Neuronal stem cell (in vitro differentiated cells): ENCODE measurements at places on chromosomes 13 and 19.
A peak's percentile ranks its signal among the peaks of the same experiment; 100 is the strongest.

DNA sequence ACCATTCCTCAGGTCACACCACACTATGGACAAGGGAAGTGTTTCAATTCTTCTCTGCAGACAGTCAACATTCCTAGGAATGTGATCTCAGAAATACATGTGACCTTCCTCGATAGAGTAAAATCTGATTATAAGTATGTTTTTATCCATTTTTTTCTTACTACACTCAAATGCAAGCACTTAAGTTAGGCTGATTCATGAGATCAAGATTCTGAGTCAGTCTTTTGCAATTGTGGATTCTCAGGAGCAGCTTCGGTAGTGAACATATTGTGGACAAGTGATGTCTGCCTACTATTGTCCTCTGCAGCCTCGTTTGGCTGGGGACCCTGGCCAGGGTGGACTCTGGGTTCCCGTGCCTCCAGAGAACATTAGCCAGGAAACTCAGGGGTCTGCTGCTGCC, 3.2 kb downstream of the SERPINE3 start:
- DNase-seq, result no peak

DNA sequence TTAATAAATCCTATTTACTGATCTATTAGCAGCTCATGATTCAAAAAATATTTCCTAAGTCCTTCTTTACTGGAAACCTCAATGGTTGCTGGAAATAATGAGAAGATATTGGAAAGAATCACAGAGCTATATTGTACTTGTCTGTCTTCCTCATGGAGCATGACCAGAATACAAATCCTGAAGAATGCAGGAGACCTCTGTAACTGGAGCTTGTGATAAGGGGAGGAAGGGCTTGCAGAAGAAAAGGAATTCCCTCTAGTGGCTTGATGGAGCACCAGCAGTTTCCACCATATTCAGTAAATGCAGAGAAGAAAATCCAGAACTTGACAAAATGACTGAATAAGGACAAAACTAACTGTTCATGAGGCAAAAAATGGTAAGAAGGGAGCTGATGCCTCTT, 1333.1 kb downstream of the EFNB2 start:
- peak; percentile 14 for DNase-seq

DNA sequence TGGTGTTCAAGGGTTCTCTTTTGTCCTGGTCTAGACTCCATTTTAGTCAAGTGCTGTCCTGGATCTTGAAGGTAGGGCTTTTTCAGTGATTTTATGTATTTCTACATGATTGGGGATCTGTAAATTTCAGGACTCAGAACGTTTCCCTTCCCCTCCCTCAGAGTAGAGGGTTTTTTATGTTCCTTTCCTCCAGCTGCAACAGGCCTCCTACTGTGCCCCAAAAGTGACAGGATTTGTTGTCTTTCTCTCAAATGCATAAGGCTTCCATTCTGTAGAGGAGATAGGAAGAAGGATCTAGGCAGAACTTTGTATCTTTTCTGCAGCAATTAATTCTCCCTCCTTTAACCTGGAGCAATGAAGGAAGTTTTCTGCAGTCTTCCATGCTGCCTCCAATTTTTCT, 251.3 kb downstream of the MAB21L1 start:
- peak; percentile 3 for DNase-seq

GRCh38 chr13:76696370-76696769, 189.8 kb downstream of the KCTD12 start:
- DNase-seq, result no peak

DNA sequence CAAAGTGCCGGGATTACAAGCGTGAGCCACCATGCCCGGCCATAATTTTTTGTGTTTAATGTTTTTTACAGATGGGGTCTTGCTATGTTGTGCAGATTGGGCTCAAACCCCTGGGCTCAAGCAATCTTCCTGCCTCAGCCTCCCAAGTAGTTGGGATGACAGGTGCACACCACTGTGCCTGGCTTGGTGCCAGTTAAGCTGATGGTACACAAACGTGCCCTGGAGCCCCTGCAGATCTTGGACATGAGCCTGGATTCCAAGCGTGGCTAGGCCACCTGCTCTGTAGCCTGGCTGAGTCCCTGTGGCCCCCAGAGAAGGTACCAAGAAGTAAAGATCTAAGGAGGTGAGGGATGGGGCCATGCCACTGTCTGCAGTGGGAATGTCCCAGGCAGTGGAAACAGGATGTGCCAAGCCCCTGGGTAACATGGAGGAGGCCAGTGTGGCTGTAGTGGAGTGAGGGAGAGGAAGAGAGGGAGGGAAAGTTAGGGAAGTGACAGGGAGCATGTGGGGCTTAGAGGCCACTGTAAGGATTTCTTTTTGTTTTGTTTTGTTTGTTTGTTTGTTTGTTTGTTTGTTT, 7.0 kb downstream of the PRODH2 start:
- no peak for DNase-seq

DNA sequence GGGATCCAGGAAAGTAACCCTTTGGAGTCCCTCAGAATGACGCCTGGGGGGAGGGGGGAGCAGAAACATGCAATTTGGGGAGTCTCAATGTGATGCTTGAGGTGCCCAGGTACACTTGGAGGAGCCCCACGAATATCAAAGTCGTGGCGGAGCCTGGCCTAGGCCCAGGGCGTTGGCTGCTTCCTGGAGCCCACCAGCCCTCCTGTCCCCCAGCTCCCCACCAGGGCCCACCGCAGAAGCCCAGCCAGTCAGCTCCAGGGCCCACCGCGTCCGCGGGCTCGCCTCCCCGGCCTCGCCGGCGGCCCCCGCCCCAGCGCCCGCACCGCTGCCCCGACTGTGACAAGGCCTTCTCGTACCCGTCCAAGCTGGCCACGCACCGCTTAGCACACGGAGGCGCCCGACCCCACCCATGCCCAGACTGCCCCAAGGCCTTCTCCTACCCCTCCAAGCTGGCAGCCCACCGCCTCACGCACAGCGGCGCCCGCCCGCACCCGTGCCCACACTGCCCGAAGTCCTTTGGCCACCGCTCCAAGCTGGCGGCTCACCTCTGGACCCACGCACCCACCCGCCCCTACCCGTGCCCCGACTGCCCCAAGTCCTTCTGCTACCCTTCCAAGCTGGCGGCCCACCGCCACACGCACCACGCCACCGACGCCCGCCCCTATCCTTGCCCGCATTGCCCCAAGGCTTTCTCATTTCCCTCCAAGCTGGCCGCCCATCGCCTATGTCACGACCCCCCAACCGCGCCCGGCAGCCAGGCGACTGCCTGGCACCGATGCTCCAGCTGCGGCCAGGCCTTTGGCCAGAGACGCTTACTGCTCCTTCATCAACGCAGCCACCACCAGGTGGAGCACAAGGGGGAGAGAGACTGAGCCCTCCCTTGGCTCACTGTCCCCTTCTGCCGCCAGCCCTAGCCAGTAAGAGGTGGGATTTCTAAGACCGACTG, 2.1 kb downstream of the ZNF575 start:
- peak; percentile 54 for DNase-seq

- DNase-seq, result no peak
Measured at GRCh38 chr19:1955171-1956121, 14.5 kb downstream of the CSNK1G2 start.

- DNase-seq, result no peak
Measured at GRCh38 chr19:28217022-28217421, 995.9 kb downstream of the UQCRFS1 start.

DNA sequence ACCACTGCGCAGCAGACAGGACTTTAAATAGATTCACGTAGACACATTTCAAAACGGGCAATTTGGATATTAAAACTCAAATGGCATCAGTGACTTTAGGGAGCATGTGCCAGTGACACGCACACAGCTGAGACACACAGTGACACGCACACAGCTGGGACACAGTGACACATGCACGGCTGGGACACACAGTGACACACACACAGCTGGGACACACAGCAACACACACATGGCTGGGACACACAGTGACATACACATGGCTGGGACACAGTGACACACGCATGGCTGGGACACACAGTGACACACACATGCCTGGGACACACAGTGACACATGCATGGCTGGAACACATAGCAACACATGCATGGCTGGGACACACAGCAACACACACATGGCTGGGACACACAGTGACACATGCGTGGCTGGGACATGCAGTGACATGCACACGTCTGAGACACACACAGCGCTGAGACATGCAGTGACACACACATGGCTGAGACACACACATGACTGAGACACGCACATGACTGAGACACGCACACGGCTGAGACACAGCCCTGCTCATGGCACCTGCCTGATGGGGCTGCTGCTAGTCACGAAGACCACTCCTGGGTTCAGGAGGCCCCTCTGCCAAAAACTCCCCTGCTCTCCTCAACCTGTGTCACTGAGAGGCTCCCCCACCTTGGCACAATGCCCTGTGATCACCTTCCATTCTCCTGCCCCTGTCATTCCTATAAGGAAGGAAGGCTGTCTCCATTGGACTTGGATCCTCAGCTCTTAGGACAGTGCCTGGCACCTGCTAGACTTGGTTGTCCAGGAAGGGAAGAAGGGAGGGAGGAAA, 52.5 kb downstream of the SOX1 start:
- no peak for DNase-seq

DNA sequence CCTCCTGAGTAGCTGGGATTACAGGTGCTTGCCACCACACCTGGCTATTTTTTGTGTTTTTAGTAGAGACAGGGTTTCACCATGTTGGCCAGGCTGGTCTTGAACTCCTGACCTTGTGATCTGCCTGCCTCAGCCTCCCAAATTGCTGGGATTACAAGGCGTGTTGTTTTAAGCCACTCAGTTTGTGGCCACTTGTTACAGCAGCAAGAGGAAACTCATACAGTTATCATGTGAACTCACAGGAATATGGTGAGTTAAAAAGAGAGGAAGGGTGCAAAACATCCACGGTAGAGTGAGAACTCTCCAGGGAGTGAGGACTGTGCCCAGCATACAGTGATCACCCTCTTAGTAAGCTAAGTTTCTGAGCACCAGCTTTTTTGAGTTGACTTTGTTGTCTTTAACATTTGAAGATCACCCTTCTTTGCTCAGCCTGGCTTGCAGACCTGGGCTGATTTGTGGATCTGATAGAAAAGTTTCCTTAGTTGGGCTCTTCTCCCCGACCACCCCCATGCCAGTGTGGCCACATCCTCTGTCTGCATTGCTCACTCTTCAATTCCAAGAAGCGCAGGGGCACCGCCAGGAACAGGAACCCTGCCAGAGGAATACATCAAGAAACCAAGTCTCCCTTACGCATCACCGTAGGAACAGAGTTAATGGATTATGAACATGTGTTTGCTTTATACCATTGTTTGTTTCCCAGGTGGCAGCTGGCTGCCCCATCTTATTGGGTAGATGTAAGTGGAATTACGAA, 16.0 kb downstream of the ALOX5AP start:
- DNase-seq, result no peak

DNA sequence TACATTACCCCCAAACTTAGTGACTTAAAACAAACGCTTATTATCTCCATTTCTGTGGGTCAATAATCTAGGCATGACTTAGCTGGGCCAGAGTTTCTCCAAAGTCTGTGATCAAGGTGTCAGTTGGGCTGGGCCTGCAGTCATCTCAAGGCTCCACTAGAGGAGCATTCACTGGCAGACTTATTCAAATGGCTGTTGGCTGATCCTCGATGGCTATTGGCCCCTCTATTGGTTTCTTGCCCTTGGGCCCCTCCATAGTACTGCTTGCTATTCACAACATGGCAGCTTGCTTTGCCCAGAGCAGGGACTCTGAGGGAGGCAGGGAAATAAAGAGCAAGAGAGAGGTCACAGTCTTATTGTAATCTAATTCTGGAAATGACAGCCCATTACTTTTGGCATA, 57.6 kb downstream of the RCBTB2 start:
- no peak for DNase-seq

- no peak for DNase-seq
Measured at GRCh38 chr13:70812481-70812880, 704.2 kb upstream of the KLHL1 start.

- DNase-seq, result no peak
Measured at GRCh38 chr19:11781295-11782057, 14.7 kb downstream of the ZNF441 start.

GRCh38 chr13:71722206-71722605, 144.8 kb downstream of the DACH1 start:
- DNase-seq, result no peak

DNA sequence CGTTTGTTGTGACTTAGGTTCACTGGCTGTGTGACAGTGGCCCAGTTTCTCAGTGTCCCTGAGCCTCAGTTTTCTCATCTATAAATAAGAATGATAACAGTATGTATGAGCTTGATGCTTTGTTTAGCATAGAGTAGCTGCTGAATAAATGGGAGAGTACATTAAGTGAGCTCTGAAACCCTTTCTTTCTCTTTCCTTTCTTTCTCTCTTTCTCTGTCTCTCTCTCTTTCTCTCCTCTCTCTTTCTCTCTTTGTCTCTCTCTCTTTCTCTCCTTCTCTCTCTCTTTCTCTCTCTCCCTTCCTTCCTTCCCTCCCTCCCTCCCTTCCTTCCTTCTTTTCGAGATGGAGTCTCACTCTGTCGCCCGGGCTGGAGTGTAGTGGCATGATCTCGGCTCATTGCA, 2.0 kb downstream of the KXD1 start:
- no peak for DNase-seq

- no peak for DNase-seq
Measured at GRCh38 chr19:18020212-18021085, 12.5 kb downstream of the ARRDC2 start.

- DNase-seq, result no peak
Measured at GRCh38 chr13:27012482-27013197, 159.0 kb downstream of the USP12 start.

GRCh38 chr13:44617648-44618047, 41.5 kb upstream of the TSC22D1 start:
- no peak for DNase-seq

- no peak for DNase-seq
Measured at GRCh38 chr13:74466020-74466419, 331.8 kb upstream of the KLF12 start.

DNA sequence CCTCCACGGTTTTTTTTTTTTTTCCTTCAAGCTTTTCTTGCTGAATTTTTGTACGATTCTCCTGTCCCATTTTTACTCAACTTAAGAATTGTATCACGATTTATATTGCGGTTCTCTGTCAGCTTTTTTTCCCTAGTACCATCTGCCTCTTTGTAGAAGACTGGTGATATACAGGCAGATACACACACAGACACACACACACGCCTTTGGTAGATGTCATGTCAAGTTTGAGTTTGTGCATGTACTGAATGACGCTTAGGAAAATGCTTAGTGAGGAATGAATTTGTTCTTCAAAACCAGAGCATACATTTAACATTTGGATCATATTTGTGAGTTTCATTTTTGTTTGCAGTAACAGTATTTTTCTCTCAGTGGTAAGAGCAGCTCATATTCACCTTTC, 82.0 kb upstream of the MBNL2 start:
- no peak for DNase-seq

DNA sequence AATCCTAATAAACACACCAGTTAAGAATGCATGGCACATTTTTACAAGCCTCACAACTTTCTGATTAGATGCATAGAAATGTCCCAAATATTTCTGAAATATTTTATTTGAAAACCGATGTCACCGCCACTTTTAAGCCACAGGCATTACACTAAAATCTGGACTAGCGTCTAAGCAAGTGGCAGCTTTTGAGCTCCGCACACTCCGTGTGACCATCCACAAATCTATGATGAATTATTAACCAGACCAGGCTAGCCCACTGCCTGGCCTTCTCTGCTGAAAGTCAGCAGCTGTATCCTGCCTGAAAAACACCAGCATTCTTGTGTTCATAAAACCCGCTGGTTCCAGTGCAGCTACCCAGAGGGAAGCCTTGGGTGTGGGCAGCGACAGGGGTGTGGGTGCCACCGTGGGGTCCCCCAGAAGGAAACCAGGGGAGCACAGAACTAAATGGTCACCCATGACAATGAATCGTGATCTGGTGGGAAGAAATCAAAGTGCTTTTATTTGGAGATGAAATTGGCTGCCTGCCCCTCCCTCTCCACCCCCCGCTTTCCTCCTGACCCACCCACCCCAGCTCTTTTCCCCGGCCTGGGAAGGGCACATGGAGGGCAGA, 13.8 kb downstream of the RASA3 start:
- DNase-seq, result no peak
